Activated CD4-positive, alpha-beta T cell treated with anti-CD3 and anti-CD28 coated beads, Interleukin-2, Interleukin-4, amounts not matched to agents 100 ng/mL and 50 ng/mL, durations not matched to agents 16 hours and 8 hours (primary cell): ENCODE measurements at places on chromosomes 13 and 19.

DNA sequence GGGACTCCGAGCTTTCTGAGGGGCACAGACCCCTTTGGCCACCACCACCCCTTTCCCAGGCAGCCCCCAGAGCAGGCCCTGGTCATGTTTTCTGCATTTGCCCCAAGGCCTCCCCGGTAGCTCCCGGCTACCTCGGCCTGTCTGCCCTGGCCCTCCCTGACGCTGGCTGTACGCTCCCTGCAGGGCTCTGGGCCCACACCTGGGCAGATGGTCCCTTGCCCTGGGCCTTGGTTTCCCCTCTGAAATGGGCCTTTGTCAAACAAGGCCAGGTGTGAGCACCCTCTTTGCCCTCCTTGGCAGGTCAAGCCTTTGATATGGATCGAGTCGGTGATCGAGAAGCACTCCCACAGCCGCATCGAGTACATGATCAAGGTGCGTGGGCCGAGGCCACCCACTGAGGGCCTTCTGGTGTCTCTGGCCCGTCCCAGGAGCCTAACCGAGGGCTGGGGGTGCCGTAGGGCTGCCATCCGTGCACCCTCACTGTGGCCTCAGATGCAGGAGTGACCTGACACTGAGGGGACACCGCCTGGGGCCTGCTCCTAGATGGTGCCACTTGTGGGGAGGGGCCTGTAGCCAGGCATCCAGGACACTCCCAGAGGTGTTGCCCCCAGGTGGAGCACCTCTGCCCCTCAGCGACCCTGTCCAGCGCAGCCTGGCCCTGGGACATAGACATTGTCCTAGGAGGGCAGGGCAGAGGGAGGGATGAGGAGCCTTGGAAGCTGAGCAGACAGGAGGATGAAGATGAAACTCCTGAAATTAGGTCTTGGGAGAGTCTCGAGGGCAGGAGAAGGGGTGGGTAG is 30.3 kb downstream of the AP1M1 start:
- no peak for DNase-seq

- DNase-seq: no peak
These were observed 116.3 kb upstream of the SOX1 start for GRCh38 chr13:111950697-111951096.

DNA sequence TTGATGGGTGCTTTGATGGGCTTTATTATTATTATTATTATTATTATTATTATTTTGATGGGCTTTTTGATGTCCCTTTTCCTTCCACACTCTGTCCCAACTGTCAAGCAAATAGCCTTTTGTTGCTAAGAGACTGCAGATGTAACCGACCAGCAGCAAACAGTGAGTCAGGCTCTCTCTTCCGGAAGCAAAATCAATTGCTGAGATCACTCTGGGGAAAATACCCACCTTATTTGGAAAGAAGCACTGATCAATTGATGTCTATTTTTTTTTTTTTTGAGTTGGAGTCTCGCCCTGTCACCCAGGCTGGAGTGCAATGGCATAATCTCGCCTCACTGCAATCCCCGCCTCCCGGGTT is 2.9 kb downstream of the LDLR start:
- peak; percentile 77 for DNase-seq

DNA sequence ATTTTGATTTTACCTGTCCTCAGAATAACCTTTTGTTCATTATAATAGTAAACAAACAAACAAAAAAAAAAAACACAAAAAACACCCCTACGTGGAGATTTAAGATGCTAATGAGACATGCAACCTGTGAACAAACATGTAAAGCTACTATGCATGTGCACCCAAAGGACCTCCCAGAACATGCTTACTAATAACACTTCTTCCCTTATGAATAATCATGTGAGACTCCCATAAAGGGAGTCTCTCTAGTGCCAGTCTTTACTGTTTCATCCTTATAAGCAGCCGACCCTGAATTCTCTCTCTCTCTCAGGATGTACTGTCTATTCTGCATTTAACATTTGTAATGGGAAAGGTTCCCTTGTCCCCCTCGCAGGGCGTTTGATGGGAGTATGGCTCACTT is 1051.1 kb downstream of the PCDH17 start:
- no peak for DNase-seq

DNA sequence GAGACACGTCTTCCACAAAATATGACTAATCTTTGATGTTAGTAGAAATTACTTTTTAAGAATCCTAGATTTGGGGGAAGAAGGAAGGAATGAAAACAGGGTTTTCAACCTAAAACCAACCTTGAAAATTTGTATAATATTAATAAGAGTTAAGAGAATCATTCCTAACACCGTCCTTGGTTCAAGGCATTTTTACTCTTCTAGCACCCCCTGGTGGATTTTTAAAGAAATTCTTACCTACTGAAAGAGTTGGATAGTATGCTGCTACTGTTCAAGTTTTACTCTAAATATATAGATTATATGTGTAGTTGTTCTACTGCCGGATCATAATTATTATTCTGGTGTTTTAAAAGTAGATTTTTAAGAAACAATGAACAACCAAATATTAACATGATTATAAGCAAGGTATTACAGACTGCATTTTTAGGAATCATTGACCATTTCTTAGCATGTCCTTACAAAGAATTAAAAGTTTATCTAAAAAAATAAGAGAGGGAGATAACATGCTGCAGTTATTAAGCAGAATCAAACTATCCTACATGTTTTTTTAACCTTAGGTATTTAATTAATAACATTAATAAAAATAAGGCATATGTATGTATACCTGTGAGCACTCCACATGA is 7.4 kb upstream of the SLITRK6 start:
- DNase-seq: peak; percentile 51
